ENCODE measurements at places on chromosomes 13 and 19.

DNA sequence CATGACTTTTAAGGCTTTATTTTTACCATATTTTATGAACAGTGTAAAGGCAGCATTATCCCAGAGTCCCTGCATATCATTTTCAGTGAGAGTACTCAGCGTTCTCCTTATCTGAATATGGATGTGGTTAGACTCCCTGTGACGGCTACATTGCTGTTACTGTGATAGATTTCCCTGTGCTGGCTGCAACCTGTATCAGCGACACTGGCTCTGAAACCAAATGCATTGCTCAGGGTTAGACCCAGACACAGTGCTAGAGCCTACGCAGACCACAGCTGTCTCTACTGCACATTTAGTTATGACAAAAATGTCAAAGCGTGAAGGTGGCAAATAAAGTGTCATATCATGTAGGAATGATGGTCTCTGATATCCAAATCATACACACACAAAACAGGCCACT is 138.0 kb downstream of the ENOX1 start:
- no peak for DNase-seq

- no peak for DNase-seq
Observed at GRCh38 chr13:99125326-99125915, 75.2 kb upstream of the UBAC2 start.

DNA sequence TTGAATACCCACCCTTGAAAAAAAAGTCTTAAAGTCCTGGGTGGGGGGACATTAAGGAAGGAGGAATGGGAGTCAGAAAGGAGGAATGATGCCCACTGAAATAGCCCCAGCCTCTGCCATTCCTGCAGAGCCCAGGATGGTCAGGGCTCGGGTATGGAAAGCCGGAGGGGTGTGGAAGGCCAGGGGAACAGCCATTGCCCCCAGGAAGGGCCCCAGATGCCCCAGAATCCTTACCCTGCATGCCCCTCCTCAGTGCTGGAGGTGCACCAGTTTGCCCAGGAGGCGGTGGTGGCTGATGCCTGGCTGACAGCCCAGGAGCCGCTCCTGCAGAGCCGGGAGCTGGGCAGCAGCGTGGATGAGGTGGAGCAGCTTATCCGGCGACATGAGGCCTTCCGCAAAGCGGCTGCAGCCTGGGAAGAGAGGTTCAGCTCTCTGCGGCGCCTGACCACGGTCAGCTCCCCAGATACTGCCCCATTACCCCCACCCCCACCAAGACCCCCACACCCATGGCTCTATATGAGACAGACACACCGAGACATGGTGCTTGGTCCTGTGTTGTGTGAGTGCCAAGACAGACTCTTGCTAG is 10.7 kb upstream of the SHKBP1 start:
- DNase-seq, result no peak

- no peak for DNase-seq
Observed at GRCh38 chr13:68304286-68304893, 1074.3 kb upstream of the PCDH9 start.

DNA sequence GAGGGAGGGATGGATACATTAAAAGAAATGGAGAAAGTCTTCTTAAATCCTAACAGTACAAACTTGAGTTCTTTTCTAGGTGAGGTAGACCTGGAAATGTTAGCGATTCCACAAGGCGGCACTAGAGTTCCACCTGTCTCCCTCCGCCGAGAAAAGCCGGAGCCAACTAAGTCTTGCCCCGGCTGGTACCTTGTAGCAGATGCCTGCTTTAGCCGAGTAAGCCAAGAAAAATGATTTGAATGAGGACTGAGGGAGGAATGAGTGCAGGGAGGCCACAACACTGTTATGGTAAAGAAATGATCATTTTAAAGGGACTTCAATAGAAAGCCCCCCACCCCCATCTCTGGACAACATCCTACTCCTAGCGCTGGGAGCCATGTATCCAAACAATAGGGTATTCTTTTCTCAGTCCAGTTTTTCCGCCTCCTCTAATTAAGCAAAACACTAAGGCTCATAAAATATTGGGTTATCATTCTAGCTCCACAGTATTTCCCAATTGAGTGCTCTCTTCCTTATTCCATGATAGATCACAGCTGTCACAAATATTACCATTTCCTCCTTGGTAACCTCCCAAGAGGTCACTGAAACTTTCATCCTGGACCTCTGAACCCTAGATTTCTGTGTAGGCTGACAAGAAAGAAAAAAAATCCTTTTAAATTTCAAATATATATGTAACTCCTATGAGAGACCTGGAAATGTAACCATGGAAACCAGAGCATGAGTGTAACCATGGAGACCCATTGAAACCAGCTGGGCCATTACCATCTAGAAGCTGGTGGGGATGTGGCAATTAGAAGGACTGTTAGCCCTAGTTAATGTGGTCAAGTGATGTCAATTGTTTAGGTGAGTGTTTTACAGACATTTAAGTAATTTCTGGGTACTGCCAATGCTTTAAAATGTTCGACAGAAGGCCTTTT is 58.3 kb downstream of the GPALPP1 start:
- DNase-seq, result peak; percentile 24

GRCh38 chr13:23514076-23514475 is 56.1 kb upstream of the TNFRSF19 start:
- DNase-seq, result no peak

GRCh38 chr19:33941133-33941532 is 144.5 kb downstream of the KCTD15 start:
- no peak for DNase-seq

DNA sequence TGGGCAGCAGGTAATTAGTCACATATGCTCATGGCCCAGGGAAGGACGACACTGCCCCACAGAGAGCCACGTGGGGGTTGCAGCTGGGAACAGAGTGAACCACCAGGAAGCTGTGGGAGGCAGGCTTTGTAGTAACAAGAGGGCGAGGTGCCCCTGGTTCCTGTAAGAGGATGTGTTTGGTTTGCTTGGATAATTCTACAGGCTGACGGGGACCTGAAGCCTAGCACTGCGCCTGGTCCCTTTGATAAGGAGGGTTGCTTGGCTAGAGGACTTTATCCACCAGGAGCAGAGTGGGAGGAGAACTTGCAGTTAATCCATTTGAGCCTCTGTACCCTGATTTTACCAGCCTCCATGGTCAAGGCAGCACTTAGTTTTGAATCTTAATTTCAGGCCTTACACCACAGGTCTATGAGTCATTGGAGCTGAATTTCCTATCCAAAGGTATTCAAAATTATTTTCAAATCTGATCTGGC is 67.4 kb upstream of the CLDN10 start:
- DNase-seq, result no peak

DNA sequence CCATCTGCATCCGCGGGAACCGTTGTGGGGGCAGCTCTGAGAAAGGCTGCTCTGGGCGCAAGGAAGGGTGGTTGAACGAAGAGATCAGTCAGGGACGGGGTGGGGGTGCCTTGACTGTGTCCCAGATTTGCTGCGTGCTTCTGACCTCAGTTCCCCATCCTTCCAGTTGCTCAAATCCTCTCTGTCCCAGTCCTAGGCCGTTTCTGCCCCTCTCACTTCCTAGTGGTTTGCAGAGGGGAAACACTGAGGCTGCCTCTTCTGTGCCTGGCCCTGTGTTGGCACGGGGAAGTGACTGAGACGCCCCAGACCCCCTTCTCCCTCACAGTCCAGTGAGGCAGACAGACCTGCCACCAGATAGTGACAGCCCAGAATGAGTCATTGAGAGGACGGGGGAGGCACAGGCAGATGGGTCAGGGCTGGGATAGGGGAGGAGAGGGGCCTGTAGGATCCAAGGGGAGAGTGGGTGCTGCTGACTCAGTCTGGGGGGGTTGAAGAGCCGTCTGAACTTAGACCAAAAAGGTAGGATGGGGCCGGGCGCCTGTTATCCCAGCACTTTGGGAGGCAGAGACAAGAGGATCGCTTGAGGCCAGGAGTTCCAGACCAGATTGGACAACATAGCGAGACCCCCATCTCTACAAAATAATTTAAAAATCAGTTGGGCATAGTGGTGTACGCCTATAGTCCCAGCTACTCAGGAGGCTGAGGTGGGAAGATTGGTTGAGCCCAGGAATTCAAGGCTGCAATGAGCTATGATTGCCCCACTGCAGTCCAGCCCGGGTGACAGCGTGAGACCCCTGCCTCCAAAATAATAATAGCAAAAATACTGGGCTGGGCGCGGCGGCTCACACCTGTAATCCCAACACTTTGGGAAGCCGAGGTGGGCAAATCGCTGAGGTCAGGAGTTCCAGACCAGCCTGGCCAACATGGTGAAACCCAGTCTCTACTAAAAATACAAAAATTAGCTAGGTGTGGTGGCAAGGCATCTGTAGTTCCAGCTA is 26.5 kb downstream of the NUMBL start:
- no peak for DNase-seq

DNA sequence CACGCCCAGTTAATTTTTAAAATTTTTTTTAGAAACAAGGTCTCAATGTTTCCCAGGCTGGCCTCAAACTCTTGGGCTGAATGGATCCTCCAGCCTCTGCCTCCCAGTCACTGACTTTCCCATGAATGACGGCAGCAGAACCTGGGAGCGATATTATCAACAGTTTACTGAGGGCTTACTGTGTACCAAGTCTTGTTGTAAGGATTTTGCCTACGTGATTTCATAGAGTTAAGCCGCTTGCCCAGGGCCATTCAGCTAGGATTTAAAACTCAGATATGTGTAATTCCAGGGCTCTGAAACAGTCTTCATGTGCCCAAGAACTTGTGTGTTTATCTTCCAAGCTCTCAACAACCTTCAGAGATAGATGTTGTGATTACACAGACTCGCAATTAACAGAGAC is 6.0 kb upstream of the KXD1 start:
- DNase-seq, result no peak

DNA sequence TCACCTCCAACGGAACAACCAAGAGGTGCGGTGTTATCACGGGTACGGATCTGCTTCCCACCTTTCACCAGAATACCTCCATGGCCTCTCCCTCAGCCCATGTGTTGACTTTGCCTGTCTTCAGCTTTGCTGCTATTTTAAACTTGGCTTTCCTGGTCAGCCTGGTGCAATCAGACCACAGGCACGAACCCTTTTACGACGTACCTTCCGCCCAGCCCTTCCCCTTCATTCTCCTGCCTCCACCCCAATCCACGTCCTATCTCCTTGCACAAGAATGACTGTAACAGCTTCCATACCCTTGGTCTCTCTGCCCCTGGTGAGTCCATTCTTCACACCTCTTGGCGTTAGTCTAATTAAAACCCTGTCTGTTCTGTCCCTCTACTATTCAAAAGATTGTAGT is 431.7 kb downstream of the EFNB2 start:
- no peak for DNase-seq

DNA sequence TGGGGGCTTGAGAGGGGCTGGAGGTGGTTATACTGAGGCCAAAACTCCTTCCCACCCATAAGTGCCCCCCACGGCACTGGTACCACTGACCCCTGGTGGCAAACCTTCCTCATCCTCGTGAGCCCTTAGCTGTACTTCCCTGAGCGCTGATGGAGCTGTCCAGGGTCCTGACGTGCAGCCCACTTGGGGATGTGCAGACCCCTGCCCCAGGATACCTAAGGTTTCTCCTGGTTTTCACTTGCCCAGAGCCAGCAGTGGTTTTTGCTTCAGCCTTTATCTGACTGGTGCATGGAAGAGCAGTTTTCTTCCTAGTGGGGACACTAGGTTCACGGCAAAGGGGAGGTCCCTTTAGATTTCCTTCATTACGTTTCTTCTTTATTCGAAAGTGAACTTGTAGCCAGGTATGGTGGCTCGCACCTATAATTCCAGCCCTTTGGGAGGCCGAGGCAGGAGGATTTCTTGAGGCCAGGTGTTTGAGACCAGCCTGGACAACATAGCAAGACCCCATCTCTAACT is 28.7 kb upstream of the KCTD15 start:
- no peak for DNase-seq

- DNase-seq, result no peak
Observed at GRCh38 chr13:34611671-34612070, 330.4 kb upstream of the NBEA start.

GRCh38 chr19:52735734-52736133 is 890 bp upstream of the ZNF611 start:
- no peak for DNase-seq

- no peak for DNase-seq
Observed at GRCh38 chr19:1266129-1266915, 2.8 kb upstream of the CIRBP start.

GRCh38 chr13:44402899-44403445 is 29.3 kb downstream of the SERP2 start:
- peak; percentile 27 for DNase-seq

GRCh38 chr13:70253411-70253810 is 145.2 kb upstream of the KLHL1 start:
- DNase-seq, result no peak

GRCh38 chr13:32086791-32087441 is 55.3 kb downstream of the FRY start:
- DNase-seq, result no peak

DNA sequence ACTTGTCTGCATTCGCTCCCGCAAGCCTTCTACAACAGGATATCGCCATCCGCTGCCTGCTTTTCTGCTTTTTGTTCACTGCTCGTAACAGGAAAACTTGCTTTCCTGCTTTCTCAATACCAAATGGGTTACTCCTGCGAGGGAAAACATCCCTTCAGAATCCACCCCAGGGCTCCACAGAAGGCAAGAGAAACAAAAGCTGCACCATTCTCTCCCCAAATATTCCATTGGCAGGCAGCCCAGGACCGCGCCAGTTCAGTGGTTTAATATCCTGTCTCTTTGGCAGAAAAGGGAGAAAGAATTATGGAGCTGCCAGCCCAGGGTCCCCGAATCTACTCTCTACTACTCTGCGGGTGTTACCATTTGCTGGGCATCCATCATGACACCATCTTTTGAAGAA is 84.7 kb upstream of the DOCK9 start:
- no peak for DNase-seq

DNA sequence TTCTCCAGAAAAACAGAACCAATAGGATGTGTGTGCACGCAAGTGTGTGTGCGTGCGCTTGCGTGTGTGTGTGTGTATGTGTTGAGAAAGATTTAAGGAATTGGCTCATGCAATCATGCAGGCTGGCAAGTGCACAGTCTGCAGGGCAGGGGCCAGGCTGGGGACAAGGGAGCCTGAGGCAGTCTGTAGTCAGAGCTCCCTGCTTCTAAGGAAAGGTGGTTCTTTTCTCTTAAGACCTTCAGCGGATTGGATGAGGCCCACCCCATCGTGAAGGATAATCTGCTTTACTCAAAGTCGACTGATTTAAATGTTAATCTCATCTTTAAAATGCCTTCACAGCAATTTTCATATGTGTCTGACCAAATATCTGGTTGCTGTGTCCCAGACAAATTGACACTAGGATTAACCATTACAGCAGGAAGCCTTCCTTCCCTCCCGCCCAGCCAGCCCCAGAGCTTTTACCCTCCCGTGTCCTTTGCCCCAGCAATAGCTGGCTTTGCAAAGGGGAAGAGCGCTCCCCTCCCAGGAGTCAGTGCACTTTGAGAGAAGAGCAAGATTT is 15.0 kb upstream of the NAXD start:
- no peak for DNase-seq

- no peak for DNase-seq
Observed at GRCh38 chr19:4431296-4431695, 26.3 kb downstream of the UBXN6 start.

DNA sequence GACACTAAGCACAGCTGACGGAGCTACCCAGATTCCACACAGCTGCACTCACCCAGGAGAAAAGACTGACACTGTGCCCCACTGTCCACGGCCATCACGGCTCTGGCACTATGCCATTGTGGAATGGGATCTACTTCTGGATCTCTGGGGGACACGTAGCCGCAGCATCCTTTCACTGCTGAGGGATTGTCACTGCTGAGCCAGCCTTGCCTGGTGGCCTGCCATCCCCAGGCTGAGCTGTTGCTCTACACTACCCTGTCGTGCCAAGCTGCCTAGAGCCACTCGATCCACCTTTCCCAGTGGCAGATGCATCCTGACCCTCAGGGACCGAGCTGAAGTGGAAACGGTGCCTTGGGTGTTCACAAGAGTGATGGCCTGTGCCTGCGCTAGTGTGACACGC is 5.0 kb upstream of the LILRB5 start:
- DNase-seq, result no peak

- no peak for DNase-seq
Observed at GRCh38 chr13:73610799-73611592, 523.2 kb downstream of the KLF12 start.
